ENCODE measurements at places on chromosomes 6 and 20.

DNA sequence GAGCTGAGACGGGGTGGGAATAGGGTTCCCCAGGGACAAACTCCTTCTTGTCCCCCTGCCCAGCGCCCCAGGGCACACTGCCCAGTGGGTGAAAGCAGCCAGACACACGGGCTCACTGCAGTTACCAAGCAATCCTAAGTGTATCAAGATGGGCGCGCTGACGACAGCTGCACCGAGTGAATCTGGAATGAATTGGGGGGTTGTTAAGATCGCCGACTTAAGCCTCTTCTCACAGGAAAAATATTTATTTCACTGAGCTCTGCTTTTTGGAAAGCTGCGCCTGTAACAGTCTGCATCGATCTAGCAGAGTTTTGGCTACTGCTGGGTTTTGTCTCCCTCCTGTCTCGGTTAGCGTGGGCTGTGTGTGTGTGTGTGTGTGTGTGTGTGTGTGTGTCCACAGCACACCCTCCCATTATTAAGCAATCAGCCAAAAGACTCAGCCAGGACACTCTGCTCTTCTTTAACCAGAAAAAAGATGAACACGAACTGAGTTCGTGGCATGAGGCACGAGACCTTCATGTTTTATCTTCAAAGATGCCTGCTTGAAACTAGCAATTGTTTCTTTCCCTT, 35.9 kb downstream of the RIPOR3 start:
- no peak for DNase-seq

- no peak for DNase-seq
These were observed 185.9 kb downstream of the TRIM27 start for GRCh38 chr6:28737750-28738395.

DNA sequence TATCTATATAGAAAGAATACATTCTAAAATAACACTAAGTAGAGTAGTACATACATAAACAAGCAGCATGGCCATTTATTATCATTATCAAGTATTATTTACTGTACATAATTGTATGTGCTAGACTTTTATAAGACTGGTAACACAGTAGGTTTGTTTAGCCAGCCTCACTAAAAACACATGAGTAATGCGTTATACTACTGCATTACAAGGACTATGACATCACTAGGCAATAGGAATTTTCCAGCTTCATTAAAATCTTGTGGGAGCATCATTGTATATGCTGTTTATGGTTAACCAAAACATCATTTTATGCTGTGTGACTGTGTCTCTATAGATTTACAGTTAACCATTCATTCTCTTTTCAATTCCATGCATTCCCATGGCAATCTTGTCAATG, 131.7 kb upstream of the HDGFL1 start:
- no peak for DNase-seq

DNA sequence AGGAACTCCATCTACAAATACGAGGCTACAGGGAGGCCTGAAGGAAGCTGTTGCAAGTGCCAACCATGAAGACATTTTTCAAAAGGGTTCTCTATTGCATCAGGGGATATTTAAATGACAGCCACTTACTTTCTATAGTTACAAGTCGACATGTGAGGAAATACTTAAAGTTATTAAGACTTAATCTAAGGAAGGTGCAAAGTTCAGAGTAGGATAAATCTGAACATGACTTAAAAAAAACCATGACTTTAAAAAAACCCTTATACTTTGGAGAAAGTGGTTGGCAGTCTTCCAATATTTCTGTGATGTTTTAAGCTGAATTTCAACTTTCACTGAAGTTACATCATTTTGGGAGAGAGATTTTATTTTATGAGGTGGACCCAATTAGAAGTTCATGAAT, 56.3 kb upstream of the EMILIN3 start:
- no peak for DNase-seq

GRCh38 chr6:168091381-168092264, 12.6 kb upstream of the FRMD1 start:
- DNase-seq, result no peak

DNA sequence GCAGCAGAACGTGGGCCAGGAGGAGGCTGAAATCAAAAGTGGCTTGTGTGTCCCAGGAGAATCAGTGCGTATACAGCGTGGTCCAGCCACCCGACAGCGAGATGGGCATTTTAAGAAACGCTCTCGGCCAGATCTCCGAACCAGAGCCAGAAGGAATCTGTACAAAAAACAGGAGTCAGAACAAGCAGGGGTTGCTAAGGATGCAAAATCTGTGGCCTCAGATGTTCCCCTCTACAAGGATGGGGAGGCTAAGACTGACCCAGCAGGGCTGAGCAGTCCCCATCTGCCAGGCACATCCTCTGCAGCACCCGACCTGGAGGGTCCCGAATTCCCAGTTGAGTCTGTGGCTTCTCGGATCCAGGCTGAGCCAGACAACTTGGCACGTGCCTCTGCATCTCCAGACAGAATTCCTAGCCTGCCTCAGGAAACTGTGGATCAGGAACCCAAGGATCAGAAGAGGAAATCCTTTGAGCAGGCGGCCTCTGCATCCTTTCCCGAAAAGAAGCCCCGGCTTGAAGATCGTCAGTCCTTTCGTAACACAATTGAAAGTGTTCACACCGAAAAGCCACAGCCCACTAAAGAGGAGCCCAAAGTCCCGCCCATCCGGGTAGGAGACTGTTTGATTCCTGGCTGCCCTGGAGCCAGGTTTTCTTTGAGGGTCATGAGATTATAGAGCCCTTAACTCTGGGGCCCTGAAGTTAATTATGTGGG, 75.3 kb downstream of the ASXL1 start:
- no peak for DNase-seq
